ENCODE measurements at places on chromosomes 1 and 21. TPM values are rescaled to one million over a fixed set of nuclear protein-coding genes. Genes with fewer than 3 reads are reported as not detected.

Gene FCRLB
- polyA plus RNA-seq, result not detected

Gene OLFML2B
- polyA plus RNA-seq, result 1.3 TPM

Gene INSRR
- polyA plus RNA-seq, result 0.01 TPM

Gene ANKRD13C
- polyA plus RNA-seq, result 8.4 TPM

Gene TEDDM1
- not detected for polyA plus RNA-seq

Gene ERG
- polyA plus RNA-seq, result 10.8 TPM

Gene TAL1
- 1.4 TPM for polyA plus RNA-seq

Gene SIPA1L2
- 4.1 TPM for polyA plus RNA-seq

Gene DYRK3
- 1.7 TPM for polyA plus RNA-seq

Gene BRDT
- not detected for polyA plus RNA-seq

Gene DNASE2B
- 0.09 TPM for polyA plus RNA-seq

Gene HES3
- not detected for polyA plus RNA-seq

Gene ASCL5
- not detected for polyA plus RNA-seq

Gene SLC35F3
- polyA plus RNA-seq, result not detected

Gene GBP2
- 54.9 TPM for polyA plus RNA-seq

Gene USH2A
- polyA plus RNA-seq, result not detected

Gene TMCC2
- polyA plus RNA-seq, result 0.54 TPM

Gene OR10J1
- polyA plus RNA-seq, result not detected

Gene PFKFB2
- polyA plus RNA-seq, result 38.5 TPM

Gene TDRD5
- 0.57 TPM for polyA plus RNA-seq

Gene CPTP
- 64.0 TPM for polyA plus RNA-seq

Gene STUM
- 9.6 TPM for polyA plus RNA-seq

Gene ATP1A1
- polyA plus RNA-seq, result 1,042 TPM

Gene ARHGEF11
- 17.2 TPM for polyA plus RNA-seq

Gene TP73
- not detected for polyA plus RNA-seq

Gene OVAAL
- not detected for polyA plus RNA-seq

Data from small intestine (tissue), 16 donors.